ENCODE measurements at places on chromosomes 16 and 17.
A peak's percentile ranks its signal among the peaks of the same experiment; 100 is the strongest.

- DNase-seq = no peak
Measured at GRCh38 chr17:43528988-43529814, 16.9 kb downstream of the ETV4 start.

DNA sequence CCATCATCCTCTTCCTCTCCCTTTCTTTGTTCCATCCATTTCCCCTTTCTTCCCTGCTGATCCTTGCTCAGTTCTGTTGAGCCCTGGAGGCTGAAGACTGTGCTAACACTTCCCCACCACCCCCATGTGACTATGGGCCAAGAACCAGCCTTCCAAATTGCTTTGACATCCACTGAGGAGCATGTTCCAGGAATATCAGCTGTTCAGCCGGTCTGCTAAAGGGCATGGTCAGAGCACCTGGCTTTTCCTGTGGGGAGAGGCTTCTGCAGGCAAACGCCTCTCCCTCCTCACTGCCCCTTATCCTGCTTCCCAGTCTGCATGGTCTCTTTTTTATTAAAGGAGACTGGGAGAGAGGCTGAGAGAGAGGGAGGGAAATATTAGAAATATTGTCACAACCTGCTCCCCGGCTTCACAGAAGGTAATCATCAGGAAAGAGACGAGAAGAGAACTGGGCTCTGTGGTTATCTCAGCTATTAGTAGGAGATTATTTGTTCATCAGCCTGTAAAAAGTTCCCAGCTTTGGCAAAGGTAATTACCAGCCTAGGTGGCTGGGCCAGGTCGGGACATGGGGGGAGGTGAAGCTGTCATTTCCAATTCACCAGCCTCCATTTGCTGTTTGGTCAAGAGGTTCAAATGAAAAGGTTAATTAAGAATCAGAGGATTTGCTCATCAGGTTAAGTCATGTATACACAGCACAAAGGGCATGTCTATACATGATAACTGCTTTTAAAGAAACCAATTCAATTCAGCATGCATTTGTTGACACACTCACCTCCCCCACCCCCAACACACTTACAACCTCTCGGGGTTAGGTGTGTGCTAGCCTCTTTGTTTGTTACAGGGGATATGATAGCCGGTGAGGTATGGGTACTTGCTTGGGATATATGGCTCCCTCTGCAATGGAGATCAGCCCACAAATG lies 83.7 kb upstream of the CRHR1 start:
- no peak for DNase-seq

- no peak for DNase-seq
Measured at GRCh38 chr16:72785886-72786285, 262.0 kb downstream of the ZFHX3 start.

GRCh38 chr16:27472091-27473020 lies 70.4 kb downstream of the IL21R start:
- DNase-seq = peak; percentile 44

DNA sequence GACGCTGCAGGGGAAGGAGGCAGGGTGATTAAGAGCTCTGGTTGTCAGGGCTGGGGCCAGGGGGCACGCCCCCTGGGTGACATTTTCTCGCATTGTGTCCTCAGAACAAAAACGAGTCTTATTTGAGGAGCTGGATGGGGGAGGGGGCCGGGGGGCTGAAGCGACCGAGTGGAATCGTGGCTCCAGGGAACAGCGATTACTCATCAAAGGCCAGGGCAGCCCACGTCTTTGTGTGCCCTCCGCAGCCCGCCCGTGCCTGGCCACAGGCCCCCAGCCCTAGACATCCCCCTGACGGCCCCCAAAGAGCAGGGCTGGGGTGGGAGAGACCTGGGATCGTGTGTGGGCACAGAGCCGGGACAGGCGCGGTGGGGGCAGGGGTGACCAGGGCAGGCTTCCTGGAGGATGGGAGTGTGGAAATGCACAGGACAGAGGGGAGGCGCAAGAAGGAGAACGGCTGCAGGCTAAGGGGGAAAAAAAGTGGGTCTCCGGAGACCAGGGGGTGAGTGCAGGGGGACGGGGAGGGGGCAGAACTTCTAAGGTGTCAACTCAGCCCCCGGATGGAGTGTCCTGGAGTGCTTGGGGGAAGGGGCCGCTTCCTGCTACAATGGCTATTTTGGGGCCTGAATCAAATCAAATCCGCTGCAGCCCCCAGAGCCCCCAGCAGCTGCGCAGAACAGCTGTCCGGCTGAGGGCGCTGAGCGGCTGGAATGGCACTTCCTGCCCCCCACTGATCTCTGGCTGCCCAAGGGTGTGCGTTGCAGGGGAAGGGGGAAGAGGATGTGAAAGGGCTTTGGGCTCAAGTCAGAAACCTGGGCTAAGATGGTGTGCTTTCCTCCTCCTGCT lies 24.0 kb upstream of the PHB1 start:
- DNase-seq = no peak

DNA sequence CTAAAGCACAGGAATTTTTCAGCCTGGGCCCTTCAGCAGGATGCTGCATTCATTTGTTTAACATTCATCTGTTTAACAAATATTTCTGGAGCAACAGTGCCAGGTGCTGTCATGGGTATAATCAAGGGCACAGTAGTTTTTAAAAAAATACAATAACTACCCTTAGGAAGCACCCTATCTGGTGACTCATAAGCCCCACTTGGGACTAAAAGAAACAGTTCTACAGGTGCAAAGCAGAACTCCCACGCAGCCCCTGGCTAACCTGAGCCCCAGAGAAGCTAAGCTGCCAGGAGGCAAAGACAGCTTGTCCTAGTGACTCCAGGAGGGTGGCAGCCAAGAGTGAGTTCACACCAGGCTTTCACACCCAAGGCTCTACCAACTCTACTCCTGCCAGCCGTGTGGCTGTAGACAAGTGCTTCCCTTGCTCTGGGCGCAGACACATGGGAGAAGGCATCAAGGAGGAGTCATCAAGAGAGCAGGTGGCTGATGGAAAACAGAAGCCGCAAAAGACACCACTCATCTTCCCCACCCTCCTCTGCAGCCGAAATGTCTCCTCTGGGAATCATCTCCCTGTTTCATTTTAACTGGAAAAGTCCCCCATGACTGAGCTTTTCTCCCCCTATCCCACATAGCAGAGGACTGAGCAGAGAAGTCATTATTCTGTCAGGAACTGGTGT lies 14.4 kb downstream of the CUEDC1 start:
- DNase-seq = no peak

DNA sequence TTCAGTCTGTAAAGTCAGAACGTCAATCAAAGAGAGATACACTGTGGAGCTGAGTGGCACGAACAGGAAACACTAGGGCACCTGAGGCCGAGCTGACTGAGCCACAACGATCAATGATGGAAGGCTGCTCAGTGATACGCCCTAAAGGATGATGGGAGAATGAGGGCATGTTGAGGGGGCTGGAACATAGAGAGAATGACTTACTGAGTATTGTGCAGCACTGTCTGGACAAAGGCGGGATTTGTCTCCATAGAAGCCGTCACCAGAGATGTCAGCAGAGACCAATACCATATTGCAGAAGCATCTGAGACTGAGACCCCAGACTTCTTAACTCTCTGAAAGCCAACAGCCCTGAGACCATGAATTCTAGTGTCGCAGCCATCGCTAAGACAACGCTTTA lies 33.4 kb downstream of the ZZEF1 start:
- DNase-seq = no peak

DNA sequence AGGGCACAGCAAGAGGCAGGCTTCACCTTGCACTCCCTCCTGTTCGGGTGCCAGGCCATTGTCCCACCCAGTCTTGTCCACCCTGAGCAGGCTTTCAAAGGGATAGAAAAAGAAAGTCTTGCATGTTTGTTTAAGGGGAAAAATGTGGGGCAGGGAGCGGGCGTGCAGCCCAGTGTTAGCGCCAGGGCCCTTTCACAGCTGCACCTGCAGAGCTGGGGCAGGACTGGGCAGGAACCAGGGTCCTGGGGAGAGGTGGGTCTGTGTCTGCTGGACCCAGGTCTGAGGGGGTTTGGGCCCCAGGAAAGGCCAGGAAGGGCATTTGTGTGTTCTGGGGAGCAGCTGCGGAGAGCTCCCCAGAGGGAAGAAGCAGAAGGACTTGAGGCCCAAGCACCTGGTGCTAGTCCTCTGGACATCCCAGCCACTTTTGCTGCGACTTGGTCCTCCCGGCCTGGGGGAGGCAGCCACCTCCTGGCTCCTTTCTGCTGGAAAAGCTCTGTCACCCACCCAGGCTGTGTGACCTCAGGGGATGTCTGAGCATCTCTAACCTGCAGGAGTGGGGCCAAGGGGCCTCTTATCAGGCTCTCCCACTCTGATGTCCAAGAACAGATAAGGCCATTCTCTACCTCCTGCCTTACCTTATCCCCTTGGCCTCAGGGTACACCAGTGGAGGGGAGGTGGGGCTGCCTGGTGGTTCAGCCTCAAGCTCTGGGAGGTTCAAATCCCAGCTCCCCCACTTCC lies 44.7 kb downstream of the PSME3IP1 start:
- no peak for DNase-seq

DNA sequence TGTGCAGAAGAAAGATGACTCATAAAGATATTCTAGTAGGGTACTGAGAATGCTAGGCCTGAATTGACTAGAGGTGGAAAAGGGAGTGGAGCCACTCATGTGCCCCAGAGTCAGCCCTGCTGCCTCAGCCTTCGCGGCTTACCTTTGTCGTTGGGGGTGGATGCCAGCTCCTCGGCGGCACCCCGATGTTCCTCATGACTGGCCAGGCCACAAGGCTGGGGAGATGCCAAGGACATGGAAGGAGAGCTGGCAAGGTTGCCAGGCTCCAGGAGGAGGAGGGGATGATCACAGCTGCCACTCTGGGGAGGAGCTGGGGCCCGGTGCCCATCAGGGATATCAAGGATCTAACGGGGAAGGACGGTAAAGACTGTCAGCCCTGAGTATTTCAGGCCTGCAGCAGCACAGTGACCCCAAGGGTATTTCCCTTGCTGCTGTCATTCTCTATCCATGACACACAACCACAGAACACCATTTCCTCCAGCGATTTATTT lies 9.7 kb upstream of the SLC35B1 start:
- DNase-seq = no peak

DNA sequence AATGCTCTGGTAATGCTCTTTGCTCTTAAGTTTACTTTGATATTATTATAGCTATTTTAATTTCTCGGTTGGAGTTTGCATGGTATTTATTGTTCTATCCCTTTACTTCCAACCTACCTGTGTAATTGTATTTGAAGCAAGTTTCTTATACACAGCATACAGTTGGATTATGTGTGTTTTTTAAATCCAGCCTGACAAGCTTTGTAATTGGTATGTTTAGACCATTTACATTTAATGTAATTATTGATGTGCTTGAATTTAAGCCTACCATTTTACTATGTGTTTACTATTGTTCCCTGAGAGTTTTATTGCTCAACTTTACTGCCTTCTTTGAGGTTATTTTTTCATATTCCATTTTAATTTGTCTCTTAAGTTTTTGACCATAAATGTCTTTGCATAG lies 35.7 kb downstream of the ACSF3 start:
- DNase-seq = no peak

DNA sequence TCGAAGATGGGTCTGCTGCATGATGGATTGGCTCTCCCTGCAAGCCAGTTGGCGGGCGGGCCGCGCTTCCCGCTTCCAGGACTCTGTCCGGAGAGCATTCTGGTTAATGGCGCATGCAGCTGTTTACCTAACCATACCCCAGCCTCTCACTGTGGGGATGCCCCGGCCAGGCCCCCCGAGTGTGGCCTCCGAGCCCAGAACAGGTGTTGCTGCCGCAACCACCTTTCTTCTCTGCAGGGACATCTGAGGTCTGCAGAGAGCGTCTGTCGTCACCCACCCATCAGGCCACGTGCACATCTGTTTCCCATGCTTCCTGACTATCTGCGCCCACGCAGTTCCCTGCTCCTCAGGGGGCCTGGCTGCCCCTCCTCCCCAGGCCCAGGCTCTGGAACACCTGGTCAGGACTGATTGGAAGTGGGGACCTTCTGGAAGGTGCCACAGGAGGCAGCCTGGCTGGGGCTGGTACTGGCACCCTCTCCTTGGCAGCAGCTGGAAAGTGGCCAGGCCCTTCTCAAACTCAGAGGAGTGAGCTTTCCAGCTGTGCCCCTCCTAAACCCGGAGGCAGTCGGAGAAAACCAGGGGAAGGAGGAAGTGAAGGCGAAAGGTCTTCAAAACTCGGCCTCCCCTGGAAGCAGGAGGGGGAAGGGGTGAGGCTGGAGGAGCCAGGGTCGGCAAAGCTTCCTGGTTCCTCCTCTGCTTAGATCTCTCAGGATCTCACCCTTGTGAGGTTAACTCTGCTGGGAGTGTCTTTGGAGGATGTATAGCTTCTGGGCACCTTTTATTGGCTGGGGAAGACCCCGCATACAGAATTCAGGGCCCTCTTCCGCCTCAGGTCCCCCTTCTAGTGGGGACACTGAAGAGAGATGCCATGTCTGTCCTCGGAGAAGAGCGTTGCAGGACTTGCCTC lies 64.5 kb upstream of the CIBAR2 start:
- no peak for DNase-seq

- peak; percentile 57 for DNase-seq
Measured at GRCh38 chr17:72556944-72557826, 436.4 kb downstream of the SOX9 start.

DNA sequence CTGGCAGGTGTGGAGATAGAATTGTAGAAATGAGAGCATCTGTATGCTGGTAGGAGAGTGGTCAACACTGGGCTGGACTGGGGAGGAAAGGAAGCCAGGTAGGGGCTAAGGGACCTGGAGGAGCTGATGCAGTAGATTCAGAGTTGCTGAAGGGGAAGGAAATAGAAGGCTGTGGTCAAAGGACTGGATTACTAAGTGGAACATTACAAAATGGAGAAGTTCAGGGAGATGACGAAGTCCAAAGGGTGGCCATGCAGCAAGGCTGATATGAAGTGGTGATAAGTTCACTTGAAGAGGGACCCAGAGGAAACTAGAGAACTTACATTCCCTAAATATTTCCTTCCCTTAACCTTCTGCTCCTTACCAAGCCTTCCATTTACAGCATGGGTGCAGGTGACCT lies 8.6 kb upstream of the CCL2 start:
- no peak for DNase-seq

DNA sequence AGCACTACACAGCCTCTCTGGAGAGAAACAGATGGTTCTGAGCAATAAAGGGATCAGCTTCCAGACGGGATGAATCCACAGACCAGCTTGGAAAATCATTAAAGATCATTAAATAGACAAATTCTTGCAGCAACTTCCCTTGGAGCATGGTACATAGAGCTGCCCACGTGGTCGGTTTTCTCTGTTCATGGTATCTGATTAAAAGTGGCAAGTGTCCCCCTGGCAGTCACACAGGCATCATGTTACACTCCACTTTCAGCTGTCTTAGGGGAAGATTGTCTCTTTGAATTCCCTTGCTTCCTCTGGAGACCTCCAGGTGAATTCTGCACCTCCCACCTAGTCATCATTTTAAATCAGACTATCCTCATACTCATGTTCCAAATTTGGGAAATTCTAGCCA lies 92.2 kb upstream of the CACNG3 start:
- no peak for DNase-seq

GRCh38 chr16:86215233-86215978 lies 294.9 kb upstream of the FOXF1 start:
- DNase-seq = no peak

GRCh38 chr16:8430401-8430800 lies 159.9 kb downstream of the TMEM114 start:
- DNase-seq = no peak

DNA sequence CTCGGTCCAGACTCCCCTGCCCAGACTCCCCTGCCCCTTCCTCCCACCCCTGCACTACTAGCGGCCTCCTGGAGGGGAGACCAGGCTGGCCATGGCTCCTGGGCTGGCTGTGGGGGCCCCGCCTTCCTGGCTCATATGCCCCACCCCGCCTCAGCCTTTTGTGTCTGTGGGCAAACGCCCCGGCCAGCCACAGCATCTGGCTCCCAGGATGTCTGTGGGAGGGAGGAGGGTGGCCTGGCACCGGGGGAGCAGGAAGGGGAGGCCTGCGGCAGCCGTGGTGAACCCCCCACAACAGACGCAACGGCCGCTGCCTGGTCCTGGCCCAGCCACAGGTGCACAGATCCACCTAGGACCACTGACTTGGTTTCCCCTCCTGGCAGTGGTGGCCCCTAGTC lies 32.9 kb downstream of the BAHCC1 start:
- DNase-seq = no peak
